ENCODE measurements at places on chromosomes 11 and 22. TPM values are rescaled to one million over a fixed set of nuclear protein-coding genes. Genes with fewer than 3 reads are reported as not detected.

Gene POU2AF2
- not detected for total RNA-seq

Gene POGLUT3
- 12.2 TPM for total RNA-seq

Gene KCNQ1
- total RNA-seq = 1.2 TPM

Gene STK33
- 25.2 TPM for total RNA-seq

Gene FGF4
- total RNA-seq = 9.2 TPM

Gene IRAG1
- 2.5 TPM for total RNA-seq

Gene DRD2
- total RNA-seq = 0.21 TPM

Gene TIMP3
- 1.9 TPM for total RNA-seq

Gene ALX4
- not detected for total RNA-seq

Gene CRACR2B
- total RNA-seq = 64.1 TPM

Gene APOL1
- not detected for total RNA-seq

Gene MYOD1
- not detected for total RNA-seq

Gene DBX1
- not detected for total RNA-seq

Gene ST13
- 159 TPM for total RNA-seq

Gene ARHGAP20
- total RNA-seq = 0.54 TPM

Gene HMOX1
- 22.6 TPM for total RNA-seq

Gene IGSF9B
- 41.2 TPM for total RNA-seq

Gene SCGB2A2
- total RNA-seq = not detected

Gene RFPL1
- total RNA-seq = not detected

Gene AIFM3
- total RNA-seq = 1.7 TPM

Gene TREH
- total RNA-seq = not detected

Gene SLC29A2
- 31.1 TPM for total RNA-seq

Gene ANKK1
- total RNA-seq = not detected

Gene RIMBP3B
- total RNA-seq = 0.04 TPM

Gene B3GAT1
- 28.3 TPM for total RNA-seq

Gene EWSR1
- total RNA-seq = 427 TPM

Gene STARD10
- 20.5 TPM for total RNA-seq

Gene SEZ6L
- 0.24 TPM for total RNA-seq

Gene PUS3
- total RNA-seq = 24.1 TPM

Gene GSTT2
- not detected for total RNA-seq

Gene NXPE4
- not detected for total RNA-seq

Gene FRMD8
- total RNA-seq = 35.4 TPM

Gene HEPHL1
- total RNA-seq = 0.07 TPM
